Sigmoid colon (tissue), 7 donors: ENCODE measurements at places on chromosomes 3 and 15. TPM values are rescaled to one million over a fixed set of nuclear protein-coding genes. Genes with fewer than 3 reads are reported as not detected.

The CLRN1 gene
- not detected for polyA plus RNA-seq

The RCN2 gene
- 16.2 TPM for polyA plus RNA-seq

The GPR171 gene
- not detected for polyA plus RNA-seq

The C3orf22 gene
- not detected for polyA plus RNA-seq

The GCNT3 gene
- 73.3 TPM for polyA plus RNA-seq

The CD96 gene
- 1.8 TPM for polyA plus RNA-seq

The GNB4 gene
- polyA plus RNA-seq: 3.6 TPM

The SKOR1 gene
- 0.25 TPM for polyA plus RNA-seq

The TUSC7 gene
- polyA plus RNA-seq: not detected

The CPN2 gene
- polyA plus RNA-seq: not detected

The FBXW12 gene
- not detected for polyA plus RNA-seq

The PEAK1 gene
- 11.8 TPM for polyA plus RNA-seq

The POLQ gene
- under 0.01 TPM for polyA plus RNA-seq

The PIGZ gene
- polyA plus RNA-seq: 60.8 TPM

The SNX22 gene
- 0.23 TPM for polyA plus RNA-seq

The RABL3 gene
- 10.8 TPM for polyA plus RNA-seq

The TTC21A gene
- polyA plus RNA-seq: 2.8 TPM

The FAM3D gene
- 215 TPM for polyA plus RNA-seq

The C2CD4B gene
- polyA plus RNA-seq: 0.60 TPM

The WDR6 gene
- 124 TPM for polyA plus RNA-seq

The PPP1R14D gene
- 212 TPM for polyA plus RNA-seq

The GOLGA8M gene
- 0.16 TPM for polyA plus RNA-seq

The CYP1A2 gene
- not detected for polyA plus RNA-seq

The CLDN16 gene
- 0.01 TPM for polyA plus RNA-seq
